Omental fat pad (tissue), 4 donors: ENCODE measurements at places on chromosomes 11 and 22. TPM values are rescaled to one million over a fixed set of nuclear protein-coding genes. Genes with fewer than 3 reads are reported as not detected.

GRCh38 chr11:6531267-6531752, 34.2 kb downstream of the DNHD1 start:
- no peak for DNase-seq

GRCh38 chr11:76885390-76886097, 24.8 kb downstream of the ACER3 start:
- no peak for DNase-seq

DNA sequence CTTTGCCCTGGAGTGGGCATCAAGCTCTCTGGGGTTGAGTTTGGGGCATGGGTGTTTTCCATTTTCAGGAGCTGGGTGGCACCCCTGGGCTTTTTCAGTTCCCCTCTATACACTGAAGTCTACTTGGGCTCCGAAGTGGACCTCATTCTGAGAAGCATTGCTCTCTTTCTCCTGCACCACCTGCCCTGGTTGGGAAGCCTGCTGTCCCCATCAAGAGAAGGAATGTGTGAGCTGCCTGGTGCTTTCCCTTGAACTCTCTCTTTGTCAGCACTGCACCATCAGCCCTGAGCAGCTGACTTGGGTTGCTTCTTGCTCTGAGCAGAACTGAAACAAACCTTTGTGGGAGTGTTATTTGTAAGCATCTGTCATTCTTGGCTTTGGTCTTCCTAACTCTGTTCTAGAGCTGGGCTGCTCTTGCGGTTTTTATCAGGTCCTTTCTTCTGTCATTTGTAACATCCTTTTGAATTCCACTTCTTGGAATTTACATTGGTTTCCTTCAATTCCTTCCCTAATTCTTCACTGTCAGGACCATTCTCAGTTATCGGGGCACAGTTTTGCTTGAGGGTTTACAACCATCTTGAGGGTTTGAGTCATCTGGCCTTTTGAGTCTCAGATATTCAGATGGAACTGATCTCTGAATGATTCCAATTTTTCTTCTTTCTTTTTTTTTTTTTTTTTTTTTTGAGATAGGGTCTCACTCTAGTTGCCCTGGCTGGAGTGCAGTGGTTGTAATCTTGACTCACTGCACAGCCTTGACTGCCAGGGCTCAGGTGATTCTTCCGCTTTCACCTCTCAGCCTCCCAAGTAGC, 20.5 kb downstream of the UBE2L3 start:
- DNase-seq: no peak

- no peak for DNase-seq
Measured at GRCh38 chr11:12818333-12819015, 144.3 kb downstream of the TEAD1 start.

The LINC01488 gene
- total RNA-seq: not detected

The TTC9C gene
- total RNA-seq: 24.4 TPM
